ENCODE measurements at places on chromosomes 7 and 10. TPM values are rescaled to one million over a fixed set of nuclear protein-coding genes. Genes with fewer than 3 reads are reported as not detected.

GRCh38 chr10:11760861-11761260 is 18.7 kb downstream of the ECHDC3 start:
- DNase-seq, result no peak
- H3K4me1 ChIP-seq, result no peaks in the 10 kb centered on the region
- no peak overlapping the region for H3K27ac ChIP-seq
- no peaks in the 10 kb centered on the region for H3K27me3 ChIP-seq
- H3K36me3 ChIP-seq, result no peaks in the 10 kb centered on the region

DNA sequence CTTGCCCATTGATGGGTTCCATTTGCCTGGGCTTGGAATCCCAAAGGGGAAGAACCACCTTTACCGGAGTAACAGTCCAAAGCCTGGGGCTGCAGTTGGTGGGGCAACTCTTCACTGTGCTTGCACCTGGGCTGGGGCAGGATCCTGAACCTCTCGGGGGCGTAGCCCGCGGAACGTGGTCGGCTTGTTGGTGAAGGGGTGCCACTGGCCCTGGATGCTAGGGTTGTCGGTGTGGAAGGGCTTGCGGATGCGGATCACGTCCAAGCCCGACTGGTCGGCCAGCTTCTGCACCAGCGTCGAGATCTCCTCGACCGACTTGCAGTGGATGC is 710 bp downstream of the MRPL43 start:
- peak overlapping the region; percentile 81 for H3K27ac ChIP-seq
- peak overlapping the region; percentile 87 for H3K4me3 ChIP-seq
- peak; percentile 65 for DNase-seq

- no peaks in the 10 kb centered on the region for H3K27me3 ChIP-seq
- no peak for DNase-seq
- H3K36me3 ChIP-seq, result no peaks in the 10 kb centered on the region
- H3K4me3 ChIP-seq, result no peak overlapping the region
- H3K27ac ChIP-seq, result no peak overlapping the region
- H3K4me1 ChIP-seq, result no peaks in the 10 kb centered on the region
Observed at GRCh38 chr7:22329816-22330524, 27.0 kb downstream of the RAPGEF5 start.

GRCh38 chr7:155469-155900 is 36.9 kb upstream of the FAM20C start:
- no peak overlapping the region for H3K4me3 ChIP-seq
- no peaks in the 10 kb centered on the region for H3K27me3 ChIP-seq
- no peak overlapping the region for H3K27ac ChIP-seq
- no peak for DNase-seq
- no peaks in the 10 kb centered on the region for H3K36me3 ChIP-seq
- H3K4me1 ChIP-seq, result no peaks in the 10 kb centered on the region

- no peaks in the 10 kb centered on the region for H3K4me1 ChIP-seq
- peak; percentile 34 for DNase-seq
- no peaks in the 10 kb centered on the region for H3K36me3 ChIP-seq
- no peak overlapping the region for H3K27ac ChIP-seq
- H3K4me3 ChIP-seq, result no peak overlapping the region
Observed at GRCh38 chr10:132101529-132101928, 35.8 kb downstream of the JAKMIP3 start.

GRCh38 chr7:74572301-74572979 is 85.1 kb upstream of the GTF2I start:
- H3K36me3 ChIP-seq, result no peaks in the 10 kb centered on the region
- no peaks in the 10 kb centered on the region for H3K27me3 ChIP-seq
- H3K27ac ChIP-seq, result no peak overlapping the region
- no peak overlapping the region for H3K4me3 ChIP-seq

DNA sequence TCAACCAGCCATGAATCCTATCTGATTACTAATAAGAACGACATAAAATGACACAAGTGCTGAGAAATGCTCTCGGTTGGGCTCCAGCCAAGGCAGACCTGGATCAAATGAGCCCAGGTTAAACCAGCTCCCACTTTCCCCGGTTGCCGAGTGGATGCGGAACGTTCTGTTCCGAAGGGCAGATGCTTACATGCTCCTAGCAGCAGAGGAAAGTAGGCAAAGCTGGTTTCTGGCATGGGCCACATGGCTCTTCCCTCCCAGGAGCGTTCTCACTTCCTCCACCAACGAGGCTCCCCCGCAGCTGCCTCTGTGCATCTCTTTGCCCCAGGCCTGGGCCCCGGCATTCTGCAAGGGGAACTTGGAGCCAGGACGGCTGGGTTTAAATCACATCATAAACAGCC is 61.8 kb upstream of the SDK1 start:
- no peak overlapping the region for H3K27ac ChIP-seq
- H3K4me1 ChIP-seq, result peaks cover 12% of the 10 kb centered on the region
- H3K4me3 ChIP-seq, result no peak overlapping the region
- H3K27me3 ChIP-seq, result no peaks in the 10 kb centered on the region
- no peak for DNase-seq

ZNF37A gene
- total RNA-seq, result 24.4 TPM

DNA sequence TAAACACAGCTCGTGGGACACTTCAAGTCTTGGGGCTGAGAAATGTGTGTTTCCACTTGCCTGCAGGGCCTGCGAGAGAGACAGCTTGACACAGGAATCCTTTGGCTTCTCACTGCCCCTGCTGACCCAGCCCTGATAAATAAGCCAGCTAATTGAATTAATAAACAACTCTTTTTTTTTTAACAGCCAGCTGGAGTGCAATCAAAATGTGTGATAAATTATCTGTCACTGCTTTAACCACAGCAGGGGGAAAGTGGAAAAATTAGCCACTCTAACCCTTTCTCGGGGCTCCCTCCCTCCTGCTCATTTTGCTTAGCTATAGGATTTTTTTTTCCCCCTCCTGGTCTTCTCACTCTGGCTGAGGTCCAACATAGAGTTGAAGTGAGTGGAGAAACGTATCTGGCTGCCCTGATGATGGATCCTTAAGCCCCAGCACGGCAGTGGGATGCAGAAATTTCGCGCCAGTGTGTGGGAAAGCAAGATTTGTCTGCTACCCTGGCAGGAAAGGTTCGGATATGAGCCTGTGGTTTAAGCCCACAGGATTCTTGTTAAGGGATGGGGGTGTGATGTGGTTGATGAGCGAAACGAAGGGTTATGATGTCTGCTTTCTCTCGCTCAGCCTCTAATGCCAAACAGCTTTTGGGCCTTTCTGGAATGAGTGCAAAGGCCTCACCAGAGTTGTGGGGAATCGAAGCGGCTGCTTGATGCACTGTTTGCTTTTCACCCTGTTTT is 173.8 kb downstream of the TRIL start:
- H3K36me3 ChIP-seq, result no peaks in the 10 kb centered on the region
- peak overlapping the region; percentile 26 for H3K27ac ChIP-seq
- peaks cover 11% of the 10 kb centered on the region for H3K4me1 ChIP-seq
- DNase-seq, result no peak

ASIC3 gene
- 8.6 TPM for total RNA-seq

GRCh38 chr10:129772468-129773358 is 191.4 kb downstream of the EBF3 start:
- DNase-seq, result no peak
- H3K27ac ChIP-seq, result no peak overlapping the region
- H3K4me1 ChIP-seq, result no peaks in the 10 kb centered on the region
- H3K27me3 ChIP-seq, result no peaks in the 10 kb centered on the region
- H3K4me3 ChIP-seq, result no peak overlapping the region
- no peaks in the 10 kb centered on the region for H3K36me3 ChIP-seq

All from sigmoid colon (tissue), 7 donors.